Activated naive CD8-positive, alpha-beta T cell treated with anti-CD3 and anti-CD28 coated beads, Interleukin-2, amount 10 ng/mL, durations not matched to agents 7 days and 5 days (primary cell): ENCODE measurements at places on chromosomes 4 and X.

DNA sequence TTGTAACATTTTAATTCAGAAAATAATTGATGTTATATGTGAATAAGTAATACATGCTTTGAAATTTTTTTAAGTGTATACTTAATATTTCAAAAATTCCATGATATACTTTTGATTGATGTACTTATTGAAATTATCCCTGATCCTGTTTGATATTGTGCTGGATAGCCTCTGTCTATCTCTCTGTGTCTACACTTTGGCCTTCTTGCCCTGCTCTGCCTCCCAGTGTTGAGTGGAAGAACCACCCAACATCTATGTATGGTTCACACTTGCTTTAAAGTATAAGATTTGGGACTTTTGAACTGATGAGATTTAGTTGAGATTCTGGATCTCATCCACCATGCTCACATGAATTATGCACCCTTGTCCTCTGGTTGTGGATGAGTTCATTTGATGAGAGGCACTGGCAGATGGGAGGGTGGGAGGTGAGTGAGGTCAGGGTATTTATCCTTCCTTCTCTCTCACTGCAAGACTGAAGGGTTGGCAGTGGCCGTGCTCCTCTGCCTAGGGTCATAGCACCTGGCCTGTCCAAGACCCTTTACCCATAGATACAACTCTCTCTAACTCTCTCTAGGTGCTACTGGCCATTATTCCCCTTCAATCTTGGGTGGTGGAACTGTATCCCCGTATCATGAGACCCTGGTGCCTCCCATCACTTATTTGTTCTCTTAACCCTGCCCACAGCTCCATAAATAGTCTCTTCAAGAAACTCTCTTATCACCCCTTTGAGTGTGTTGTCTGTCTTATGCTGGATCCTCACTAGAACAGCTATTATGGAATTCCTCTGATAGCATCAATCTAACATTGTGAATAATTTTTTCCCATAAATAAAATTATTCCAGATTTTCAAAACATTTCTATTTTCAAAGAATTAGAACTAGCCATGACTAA lies 75.2 kb downstream of the CORIN start:
- no peak for DNase-seq

DNA sequence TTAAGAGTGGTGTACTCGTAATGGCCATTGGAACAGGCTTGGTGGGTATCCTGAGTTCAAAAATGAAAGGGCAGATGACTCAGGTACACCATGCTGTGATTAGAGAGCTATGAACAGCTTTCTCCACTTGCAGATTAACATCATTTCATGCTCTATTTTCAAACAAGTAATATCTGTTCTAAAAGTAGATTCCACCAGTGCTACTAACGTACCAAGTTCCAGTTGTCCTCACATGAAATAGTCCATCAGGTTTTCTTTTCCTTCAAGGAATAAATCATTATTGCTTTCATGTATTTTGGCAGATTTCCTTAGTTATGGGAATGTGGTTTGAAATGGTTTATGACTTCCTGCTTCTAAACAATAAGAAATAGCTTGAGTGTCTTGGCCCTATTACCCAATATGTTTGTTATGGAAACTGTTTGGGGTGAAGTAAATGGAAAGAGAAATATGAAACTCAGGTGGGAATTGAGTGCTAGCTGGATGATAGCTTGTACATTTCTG lies 49.9 kb downstream of the PCDH7 start:
- DNase-seq, result no peak

DNA sequence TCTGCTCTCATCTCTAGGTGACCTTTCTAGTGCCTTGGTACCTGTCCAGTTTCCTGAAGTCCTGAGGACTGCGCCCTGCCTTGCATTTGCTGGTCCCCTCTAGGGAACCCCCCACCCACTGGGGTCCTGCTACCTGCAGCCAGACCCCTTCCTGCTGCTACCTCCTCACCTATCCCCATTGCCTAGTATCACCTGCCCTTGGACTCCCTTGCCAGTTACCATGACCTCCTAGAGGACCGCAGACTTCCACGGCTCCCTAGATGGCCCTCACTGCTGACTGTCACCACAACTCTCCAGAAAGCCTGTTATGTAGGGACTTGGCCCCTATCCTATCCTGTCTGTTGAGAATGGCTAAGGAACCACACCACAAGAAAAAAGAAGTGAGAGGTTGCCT lies 166.6 kb downstream of the EFNB1 start:
- DNase-seq, result no peak

DNA sequence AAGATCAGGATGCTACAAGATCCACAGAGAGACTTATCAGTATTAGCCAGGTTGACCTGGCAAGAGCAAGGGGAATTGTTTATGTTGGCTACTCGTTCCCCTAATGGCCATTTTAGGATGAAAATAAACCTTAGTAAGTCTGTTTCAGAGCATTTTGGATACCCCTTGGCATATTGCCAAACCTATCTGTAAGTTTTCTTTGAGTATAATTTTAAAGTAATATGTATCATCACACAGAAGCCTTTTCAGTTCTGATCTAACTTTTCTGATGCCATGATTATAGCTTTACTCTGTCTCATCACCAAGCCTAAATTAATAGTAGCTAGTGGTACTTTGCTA lies 99.7 kb downstream of the TSPAN7 start:
- no peak for DNase-seq

DNA sequence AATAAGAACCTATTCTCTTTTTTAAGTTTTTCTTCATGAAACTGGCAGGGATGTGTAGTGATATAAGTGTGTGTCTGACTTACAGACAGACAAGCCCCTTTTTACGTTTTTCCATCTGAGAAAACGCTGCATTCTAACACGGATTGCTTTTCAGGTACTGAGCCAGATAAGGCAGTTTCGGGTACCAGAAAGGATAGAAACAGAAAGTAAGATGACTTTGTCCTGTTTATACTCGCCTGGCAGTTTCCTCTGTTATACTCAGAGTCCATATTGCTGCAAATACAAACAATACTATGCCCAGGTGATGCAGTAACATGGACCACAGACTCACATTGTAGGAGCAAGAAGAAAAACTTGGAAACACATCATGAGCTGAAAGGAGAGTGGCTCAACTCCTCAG lies 2320.6 kb upstream of the AGA start:
- DNase-seq, result no peak
